ENCODE measurements at places on chromosomes 3 and 15.

- DNase-seq, result no peak
Observed at GRCh38 chr3:45355351-45355750, 33.0 kb upstream of the LARS2 start.

DNA sequence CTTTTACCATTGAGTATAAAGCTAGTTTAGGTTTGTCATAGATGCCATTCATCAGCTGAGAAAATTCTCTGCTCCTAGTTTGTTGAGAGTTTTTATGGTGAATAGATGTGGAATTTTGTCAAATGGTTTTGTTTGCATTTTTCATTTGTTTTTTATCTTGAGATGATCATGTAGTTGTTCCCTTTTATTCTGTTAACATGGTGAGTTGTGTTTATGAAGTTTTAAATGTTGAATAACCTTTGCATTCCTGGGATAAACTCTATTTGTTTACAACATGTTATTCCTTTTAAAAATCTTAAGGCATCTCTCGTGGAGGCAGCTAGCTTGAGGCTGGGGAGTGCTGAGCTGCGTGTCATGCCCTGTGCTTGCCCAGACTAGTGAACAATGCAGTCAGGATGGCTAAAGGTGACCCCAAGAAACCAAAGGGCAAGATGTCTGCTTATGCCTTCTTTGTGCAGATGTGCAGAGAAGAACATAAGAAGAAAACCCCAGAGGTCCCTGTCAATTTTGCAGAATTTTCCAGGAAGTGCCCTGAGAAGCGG, 48.5 kb downstream of the ANAPC13 start:
- no peak for DNase-seq

DNA sequence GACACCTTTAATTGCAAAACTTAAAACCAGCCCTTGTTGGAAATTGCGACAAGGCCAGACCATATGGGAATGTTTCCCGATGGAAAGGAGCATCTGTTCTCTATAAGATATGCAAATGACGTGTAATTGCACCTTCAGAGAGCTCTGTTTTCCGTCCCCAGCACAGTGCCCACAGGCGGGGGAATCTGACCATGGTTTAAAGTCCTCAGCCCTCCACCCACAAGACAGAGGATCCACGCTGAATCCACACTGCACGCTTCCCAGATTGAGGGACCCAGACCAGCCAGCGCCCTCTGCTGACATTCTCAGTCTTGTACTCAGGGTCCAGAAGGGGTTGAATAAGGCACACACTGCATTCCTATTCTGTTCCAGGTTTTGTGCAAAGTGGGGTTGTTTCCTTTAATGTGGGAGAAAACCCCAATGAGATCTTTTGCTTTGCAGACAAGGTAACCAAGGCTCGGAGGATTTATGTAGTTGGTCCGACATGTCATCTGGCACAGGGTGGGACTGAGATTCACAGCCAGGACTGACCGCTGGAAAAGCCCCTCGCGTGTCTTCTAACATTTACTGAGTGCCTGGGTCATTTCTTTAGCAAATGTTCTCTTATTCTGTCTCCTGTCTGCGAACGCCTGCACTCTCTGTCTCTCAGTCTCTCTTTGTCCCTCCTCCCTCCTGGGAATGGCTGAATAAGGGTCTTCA, 36.8 kb upstream of the KLHL25 start:
- no peak for DNase-seq

- no peak for DNase-seq
Observed at GRCh38 chr3:3618623-3619022, 180.6 kb upstream of the LRRN1 start.

DNA sequence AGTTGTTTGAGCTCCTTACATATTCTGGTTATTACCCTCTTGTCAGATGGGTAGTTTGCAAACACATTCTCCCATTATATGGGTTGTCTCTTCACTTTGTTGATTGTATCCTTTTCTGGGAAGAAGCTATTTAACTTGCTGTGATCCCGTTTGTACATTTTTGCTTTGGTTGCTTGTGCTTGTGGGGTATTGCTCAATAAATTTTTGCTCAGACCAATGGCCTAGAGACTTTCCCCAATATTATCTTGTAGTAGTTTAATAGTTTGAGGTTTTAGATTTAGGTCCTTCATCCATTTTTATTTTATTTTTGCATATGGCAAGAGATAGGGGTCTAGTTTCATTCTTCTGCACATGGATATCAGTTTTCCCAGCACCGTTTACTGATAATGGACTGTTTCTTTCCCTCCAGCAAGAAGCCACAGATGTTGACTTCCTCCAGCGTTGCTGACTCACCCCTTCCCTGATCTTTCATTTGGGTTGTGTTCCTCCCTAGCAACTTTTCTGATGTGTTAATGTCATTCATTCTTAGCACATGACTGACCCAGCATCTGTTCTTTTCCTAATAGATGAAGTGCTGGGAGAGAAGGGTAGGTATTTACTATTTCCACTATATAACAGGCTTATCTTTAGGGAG, 166.7 kb upstream of the SGO1 start:
- no peak for DNase-seq

DNA sequence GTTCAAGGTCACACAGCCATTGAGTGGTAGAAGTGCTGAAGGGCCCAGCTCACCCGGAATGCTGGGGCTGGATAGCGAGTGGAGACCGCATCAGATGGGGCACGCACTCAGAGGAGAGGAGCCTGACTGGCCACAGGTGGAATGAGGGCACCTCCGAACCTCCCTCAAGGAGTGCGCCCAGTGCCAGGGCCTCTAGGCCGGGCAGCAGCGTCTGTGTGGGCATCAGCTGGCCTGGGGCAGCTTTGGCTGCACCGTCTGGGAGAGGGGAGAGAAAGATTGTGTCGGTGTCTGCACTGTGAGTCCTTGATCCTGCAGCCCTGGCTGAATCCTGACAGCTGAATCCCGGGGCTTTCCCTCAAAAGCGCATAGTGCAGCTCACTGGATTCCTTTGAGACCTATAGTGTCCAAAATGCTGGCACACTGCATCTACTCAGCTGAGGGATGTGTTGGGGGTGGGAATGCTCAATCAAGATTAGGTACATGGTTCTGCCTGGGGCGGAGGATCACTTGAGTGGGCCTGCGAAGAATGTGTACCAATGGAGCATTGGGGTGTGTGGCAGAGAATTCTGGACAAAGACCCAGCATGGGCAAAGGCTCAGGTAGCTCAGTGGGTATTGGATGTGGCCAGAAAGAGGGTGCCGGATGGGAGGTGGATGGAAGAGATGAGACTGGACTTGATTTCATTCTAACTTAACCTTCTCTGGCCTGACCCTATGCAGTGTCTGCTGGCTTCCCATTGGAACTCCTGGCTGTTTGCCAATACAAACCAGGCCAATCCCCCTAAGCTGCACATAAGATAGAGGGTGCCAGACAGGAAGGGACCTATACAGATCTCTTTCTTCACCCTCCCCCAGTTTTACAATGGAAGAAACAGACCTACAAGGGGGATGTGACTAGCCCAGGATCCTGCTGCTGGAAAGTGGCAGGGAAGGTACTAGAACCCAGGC, 950 bp downstream of the ANKDD1A start:
- no peak for DNase-seq

DNA sequence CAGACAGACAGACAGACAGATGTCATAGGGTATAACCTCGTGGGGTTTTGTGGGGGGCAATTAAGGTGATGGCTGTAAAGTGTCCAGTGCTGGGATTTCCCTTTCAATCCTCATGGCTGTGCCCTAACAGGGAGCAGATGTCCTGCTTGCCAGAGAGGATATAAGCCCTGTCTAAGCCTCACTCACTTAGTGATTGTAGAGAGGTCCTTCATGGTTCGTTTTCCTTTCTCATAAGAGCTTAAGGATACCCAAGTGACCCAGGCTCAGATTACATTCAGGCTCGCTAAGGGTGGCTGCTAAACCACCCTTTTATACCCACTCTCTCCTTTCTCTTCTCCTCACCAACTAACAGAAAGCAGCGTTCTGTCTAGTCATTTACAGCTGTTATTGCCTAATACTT, 19.2 kb downstream of the LYSMD2 start:
- DNase-seq, result no peak

GRCh38 chr15:41812820-41813375, 15.0 kb upstream of the JMJD7 start:
- no peak for DNase-seq

- no peak for DNase-seq
Observed at GRCh38 chr3:197613199-197613598, 57.4 kb upstream of the BDH1 start.

GRCh38 chr3:133620066-133620784, 41.5 kb downstream of the TOPBP1 start:
- DNase-seq, result no peak

DNA sequence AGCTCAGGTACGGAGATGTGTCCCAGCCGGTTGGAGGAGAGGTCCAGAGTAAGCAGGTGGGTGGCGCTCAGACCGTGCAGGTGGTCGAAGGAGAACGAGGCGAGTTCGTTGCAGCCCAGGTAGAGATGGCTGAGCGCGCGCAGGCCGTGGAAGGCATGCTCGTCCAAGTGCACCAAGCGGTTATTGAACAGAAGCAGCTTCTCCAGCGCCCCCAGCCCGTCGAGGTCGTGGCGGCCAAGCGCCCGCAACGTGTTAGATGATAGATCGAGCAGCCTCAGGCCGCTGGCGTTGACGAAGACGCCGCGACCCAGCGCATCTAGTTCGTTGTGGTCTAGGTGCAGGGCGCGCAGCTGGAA, 648 bp downstream of the AMIGO3 start:
- DNase-seq, result no peak

GRCh38 chr15:54288049-54288448, 309.8 kb downstream of the UNC13C start:
- DNase-seq, result no peak

- DNase-seq, result no peak
Observed at GRCh38 chr15:25697586-25697985, 165.5 kb downstream of the ATP10A start.

DNA sequence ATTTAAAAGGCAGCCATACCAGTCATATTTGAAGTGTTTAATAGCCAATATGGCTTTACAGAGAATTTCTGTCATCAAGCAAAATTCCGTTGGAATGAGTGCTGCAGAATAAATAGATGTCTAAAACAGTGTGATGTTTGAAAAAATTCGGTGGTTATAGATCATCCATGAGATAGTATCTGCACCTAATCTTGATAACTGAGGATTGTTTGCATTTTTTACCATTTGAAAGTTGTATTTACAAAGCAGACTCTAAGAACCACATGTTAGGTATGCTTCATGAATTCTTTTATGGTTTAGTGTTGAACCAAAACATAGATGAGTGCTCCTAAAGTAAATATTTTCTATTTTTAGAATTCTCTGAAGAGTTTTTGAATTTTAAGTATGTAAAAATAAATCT, 476.1 kb downstream of the NAALADL2 start:
- DNase-seq, result no peak

DNA sequence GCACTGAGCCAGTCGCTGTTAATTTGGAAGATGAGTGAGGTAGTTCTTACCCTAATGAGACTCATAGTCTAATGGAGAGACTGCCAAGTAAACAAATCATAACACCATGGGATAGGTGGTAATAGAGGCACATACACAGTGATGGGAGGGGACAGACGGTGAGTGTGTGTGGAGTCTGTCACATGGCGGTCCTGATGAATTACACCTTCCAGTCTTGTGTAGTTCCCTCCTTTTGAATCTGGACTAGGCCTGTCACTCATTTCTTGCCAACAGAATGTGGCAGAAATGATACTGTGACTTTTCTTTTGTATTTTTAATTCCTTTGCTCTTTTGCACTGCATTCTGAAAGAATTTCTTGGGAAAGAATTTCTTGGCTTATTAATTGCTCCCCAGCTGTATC, 78.1 kb downstream of the NR1D2 start:
- DNase-seq, result no peak

DNA sequence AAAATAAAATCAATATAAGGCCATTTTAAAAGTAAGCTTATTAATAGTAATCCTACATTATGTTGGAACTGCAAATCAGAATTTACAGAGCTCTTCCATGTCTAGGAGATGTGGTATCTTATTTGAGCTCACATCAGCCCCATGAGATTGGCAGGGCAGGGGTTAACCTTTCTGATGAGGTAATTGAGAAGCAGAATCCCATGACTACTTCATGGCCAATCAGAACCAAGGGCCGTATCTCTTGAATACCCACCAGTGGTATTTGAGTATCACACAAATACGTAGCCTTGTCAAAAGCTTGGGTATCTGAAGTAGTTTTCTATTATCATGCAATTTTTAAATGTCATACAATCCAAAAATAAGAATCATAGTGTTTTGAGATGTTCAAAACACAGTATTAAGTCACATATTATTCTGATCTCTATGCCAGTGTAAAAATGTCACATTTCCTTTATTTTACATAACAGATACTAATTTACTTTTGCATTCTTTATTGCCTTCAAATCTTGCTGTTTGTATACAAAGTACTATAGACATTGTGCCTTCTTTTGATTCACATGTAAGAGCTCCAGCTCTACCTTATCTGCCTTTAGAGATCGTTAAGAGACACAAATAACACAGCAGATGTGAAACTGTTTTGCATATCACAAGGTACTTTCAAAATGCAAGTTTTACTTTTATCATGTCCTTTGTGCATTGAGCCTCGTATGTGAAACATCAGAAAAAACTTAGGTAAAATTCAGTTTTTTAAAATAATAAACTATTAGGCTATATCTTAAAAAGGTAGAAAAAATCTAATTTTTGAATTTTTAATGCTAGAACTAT, 251.7 kb upstream of the GOLGA6L4 start:
- no peak for DNase-seq

- no peak for DNase-seq
Observed at GRCh38 chr3:156976933-156977332, 150.8 kb downstream of the LEKR1 start.

DNA sequence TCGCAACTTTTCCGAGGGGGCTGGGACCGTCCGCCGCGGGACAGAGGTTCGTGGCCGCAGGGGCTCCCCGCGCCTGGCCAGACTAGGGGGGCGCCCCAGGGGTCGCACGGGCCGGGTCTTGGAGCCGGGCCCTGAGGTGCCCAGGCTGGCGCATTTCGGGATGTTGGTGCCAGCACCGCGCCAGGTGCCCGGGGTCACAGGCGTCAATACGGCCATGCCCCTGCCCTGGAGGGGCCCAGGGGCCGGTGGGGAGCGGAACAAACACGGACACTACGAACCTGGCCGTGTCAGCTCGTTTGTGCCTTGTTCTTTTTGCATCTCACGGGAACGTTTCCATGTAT, 366 bp downstream of the TM6SF1 start:
- no peak for DNase-seq

DNA sequence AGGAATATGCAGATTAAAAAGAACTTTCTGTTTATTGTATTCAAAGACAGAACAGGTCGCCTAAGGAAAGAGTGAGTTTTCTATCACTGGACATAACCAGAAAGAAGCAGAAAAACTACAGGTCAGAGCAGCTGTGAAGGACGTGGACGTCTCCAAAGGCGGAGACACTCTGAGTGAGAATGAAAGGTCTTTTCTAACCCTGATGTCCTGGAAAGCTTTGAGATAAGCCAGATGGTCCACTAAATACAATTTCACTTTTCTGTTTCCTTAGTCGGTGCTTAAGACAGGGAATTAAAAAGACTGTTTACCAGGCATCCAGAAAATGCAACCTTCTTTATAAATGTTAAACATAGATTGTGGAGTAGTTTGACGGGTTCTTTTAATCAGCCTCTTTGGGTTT, 360.4 kb downstream of the FGF12 start:
- DNase-seq, result no peak

- no peak for DNase-seq
Observed at GRCh38 chr15:57586661-57587424, 4.9 kb upstream of the MYZAP start.

GRCh38 chr15:48355377-48355776, 24.1 kb downstream of the DUT start:
- no peak for DNase-seq
